ENCODE measurements at places on chromosomes 7 and 10.

DNA sequence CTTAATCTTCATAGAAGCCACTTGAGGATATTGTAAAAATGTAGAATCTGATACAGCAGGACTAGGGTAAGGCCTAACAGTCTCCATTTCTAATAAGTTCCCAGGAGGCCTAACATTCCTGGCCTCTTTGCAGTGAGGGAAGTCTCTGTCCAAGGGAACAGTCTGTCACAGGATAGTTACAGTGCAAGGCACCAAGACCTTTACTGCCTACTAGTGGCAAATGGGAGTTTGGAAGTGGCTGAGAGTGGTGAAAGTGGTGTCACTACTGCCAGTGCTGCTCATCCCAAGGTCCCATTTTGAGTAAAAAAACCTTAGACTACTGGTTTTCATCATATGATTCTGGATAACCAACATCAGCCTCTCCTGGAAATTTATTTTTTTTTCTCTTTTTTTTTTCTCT lies 619.5 kb upstream of the SEMA3D start:
- no peak for DNase-seq

DNA sequence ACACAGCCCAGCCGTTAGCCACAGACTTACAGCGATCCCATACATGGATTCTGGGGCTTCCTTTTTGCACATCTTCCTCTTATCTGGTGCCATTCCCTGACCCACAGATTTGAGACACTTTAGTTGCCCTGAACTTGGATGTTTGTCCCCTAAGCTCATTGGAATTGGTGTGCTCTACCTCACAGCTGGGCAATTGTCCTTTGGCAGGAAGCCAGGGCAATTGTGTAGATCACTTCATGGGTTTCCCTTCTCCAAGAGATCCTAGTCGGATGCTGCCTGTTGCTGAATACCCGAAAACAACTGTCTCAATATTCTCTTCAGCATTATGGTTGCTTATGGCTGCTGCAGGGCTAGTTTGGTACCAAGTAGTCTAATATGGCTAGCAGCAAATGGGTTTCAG lies 470.7 kb upstream of the MKI67 start:
- DNase-seq: no peak

DNA sequence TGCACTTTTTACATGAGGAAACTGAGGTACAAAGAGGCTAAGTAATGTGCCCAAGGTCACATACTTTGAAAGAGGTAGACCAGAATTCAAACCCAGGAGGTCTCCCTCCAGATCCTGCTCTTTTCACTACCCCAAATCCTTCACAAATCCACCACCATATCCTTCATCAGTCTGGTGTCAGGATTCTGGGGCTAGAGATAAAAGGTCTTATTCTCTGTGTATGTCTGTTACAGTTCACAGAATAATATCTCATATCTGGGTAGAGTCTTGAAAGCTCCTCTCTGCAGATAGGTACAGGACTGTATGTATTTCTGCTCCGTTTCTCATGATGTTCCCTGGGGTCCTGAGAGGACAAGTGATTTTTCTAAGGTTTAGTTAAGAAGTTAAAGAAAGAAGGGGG lies 4.9 kb downstream of the PIK3CG start:
- no peak for DNase-seq

- no peak for DNase-seq
These were observed 69.8 kb downstream of the BLNK start for GRCh38 chr10:96201525-96201924.

- DNase-seq: no peak
These were observed 17.9 kb downstream of the COPG2 start for GRCh38 chr7:130650611-130651120.

- DNase-seq: no peak
These were observed 6.5 kb upstream of the SDK1 start for GRCh38 chr7:3294432-3295100.

- no peak for DNase-seq
These were observed 63.4 kb downstream of the RNF32 start for GRCh38 chr7:156703773-156704482.

GRCh38 chr10:96090463-96090800 lies 39.7 kb upstream of the ZNF518A start:
- DNase-seq: no peak

DNA sequence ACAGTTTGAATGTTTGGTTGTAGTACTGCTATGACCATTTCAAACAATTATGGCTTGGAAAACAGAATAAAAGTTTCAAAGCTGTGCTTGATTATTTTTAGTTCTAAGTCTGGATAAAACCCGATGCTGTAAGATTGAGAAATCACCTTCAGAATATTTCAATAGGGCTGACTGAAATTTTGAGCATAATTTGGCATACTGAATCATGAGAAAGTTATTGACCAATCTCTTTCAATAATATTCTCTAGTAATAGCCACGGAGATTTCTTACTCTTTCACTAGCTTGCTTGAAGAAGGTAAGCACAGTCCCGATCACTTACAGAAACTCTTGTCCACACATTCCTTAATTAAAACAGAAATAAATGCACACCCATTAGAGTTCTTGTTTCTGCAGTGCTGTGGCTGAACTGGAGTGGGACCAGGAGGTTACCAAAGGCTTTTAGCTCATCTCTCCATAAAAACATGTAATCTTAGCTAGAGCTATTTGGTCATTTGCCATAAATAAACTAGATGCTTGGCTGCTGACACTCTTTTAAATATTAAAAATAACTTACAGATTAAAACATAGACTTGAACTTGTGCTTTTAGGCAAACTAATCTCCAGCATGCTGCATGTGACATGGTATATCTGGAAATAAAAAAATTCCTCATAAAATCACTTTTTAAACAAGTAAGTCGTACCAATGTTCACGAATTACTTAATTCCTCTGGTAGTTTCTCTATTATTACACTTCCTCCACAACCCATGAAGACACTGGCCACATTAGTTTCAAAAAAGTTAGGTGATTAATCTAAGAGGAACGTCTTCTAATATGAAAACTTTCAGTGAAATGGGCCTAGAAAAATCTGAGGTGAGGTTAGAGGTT lies 97.8 kb downstream of the AGMO start:
- DNase-seq: no peak

DNA sequence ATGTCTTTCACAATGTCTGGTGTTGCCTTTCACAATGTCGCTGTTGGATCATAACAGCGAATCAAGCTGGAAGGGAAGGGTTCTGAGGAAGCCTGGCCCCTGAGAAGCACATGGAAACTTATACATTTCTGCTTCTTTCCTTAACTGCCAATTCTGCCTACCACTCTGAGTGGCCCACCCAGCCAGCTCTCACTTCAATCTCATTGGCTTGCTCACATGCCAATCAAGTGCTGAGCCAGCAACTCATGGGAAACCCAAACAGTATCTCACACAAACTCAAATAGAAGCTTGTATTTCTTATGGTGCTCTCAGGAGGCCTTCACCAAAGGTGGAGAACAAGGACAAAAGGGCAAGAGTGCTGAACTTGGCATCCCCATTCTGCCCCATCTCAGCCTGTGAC lies 117.4 kb upstream of the GPR26 start:
- no peak for DNase-seq

DNA sequence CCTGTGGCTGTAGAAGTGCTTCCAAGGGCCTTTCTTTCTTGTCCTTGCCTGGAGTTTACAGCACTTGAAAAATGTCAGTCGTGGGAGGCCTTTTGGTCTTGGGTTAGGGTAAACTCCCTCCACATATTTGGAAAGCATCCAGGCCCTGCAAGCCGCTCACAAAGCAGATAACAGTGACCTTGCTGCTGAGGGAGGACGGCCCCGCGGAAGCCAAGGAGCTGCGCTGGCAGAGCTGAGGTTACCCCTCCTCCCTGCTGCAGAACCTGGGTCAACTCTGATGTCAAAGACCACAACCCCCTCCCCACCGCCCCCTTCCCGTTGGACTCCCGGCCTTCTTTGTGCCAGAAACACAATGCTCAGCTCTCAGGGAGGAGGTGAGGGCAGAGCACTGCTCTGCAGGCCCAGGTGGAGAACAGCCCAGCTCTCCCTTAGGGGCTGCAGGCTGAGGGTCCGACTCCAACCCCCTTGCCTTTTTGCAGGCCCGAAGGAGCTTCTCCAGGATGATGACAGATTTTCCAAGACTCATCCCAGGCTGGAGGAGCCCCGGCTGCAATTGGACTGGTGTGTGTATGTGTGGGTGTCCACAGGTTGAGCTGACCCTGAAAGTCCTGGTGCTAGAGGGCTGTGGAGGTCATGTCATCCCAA lies 957.6 kb upstream of the ZNF722 start:
- DNase-seq: no peak

GRCh38 chr7:120407010-120407409 lies 134.0 kb downstream of the KCND2 start:
- no peak for DNase-seq

- no peak for DNase-seq
These were observed 205.0 kb downstream of the FANK1 start for GRCh38 chr10:126101325-126101724.

GRCh38 chr7:247636-248035 lies 42.3 kb upstream of the FOXL3 start:
- no peak for DNase-seq

- DNase-seq: no peak
These were observed 55.9 kb downstream of the TRRAP start for GRCh38 chr7:98934267-98934666.

DNA sequence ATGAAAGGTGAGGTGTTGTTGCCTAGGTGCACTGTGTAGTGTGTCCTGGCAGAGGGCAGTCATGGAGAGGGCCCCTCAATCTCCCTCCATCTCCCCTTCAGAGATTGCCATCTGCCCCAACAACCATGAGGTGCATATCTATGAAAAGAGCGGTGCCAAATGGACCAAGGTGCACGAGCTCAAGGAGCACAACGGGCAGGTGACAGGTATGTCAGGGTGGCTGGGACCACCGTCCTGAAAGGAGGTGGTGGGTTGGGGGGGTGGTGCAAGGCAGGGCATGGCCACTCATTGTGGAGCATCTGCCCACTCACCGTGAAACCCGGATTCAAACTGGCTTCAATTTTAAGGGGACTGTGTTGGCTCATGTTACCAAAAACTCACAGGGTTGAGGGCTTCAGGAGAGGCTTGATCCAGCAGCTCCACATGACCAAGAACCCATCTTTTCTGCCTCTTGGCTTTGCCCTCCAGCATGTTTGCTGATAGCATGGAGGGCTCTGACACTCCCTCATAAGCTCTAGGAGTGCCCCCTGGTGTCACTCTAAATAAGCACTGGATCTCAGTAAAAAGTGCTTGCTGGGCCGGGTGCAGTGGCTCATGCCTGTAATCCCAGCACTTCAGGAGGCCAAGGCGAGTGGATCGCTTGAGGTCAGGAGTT lies 12.2 kb downstream of the ARPC1B start:
- no peak for DNase-seq

- peak; percentile 68 for DNase-seq
These were observed 15.5 kb upstream of the SLC18A3 start for GRCh38 chr10:49594594-49594993.

DNA sequence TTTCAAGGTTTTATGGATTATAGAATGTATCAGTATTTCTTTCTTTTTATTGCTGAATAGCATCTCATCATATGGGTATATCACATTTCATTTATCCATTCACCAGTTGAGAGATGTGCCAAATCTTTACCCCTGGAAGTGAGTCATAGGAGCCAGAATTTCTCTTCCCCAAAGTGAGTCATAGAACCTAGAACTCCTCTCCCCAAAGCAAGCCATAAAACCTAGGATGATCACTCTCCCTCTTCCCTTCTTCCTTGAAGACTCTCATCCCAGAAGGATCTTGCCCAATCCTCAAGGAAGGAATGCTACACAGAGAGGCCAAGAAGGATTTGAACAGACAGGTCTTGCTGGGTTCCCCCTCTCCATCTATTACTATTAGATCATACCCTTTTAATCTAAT lies 199.9 kb downstream of the EVX1 start:
- peak; percentile 36 for DNase-seq

- DNase-seq: peak; percentile 25
These were observed 30.3 kb upstream of the IL6 start for GRCh38 chr7:22696541-22697228.

- DNase-seq: no peak
These were observed 27.6 kb upstream of the PRPF18 start for GRCh38 chr10:13559124-13559700.

Measured in brain microvascular endothelial cell (primary cell).